CD4-positive, alpha-beta T cell treated with Interleukin-1 beta for 1 hour (primary cell): ENCODE measurements at places on chromosomes 3 and 15.

- no peak for DNase-seq
Observed at GRCh38 chr3:45003859-45004258, 22.2 kb upstream of the CLEC3B start.

DNA sequence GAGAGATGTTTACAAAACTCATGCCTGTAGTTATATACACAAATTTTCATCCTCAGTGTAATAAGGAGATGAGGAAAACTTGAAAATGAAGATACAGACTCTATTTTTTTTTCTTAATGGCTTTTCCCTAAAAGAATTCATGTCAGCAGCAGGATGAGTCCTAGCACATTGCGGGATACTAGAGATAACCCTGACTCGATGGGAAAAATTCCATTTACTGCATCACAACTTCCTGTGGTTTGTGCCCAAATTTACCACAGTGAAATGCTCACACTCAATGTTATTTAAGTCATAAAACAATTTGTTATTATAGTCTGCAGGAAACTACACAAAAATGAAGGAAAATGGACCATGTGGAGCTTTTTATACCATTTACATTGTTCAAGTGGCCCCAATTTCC, 581.9 kb upstream of the ZNF717 start:
- no peak for DNase-seq

- DNase-seq, result no peak
Observed at GRCh38 chr3:151316267-151316991, at the start of gene GPR87. Gene GPR87 (minus strand): TSS chr3:151316820. CDS start chr3:151300100, 16,720 bp downstream.

- DNase-seq, result no peak
Observed at GRCh38 chr3:44065311-44066094, 176.2 kb upstream of the TOPAZ1 start.

GRCh38 chr3:184240384-184241140, 8.2 kb downstream of the ALG3 start:
- DNase-seq, result no peak
